ENCODE measurements at places on chromosomes 1 and 21. TPM values are rescaled to one million over a fixed set of nuclear protein-coding genes. Genes with fewer than 3 reads are reported as not detected.

CELA2B gene
- not detected for total RNA-seq

VASH2 gene
- 1.9 TPM for total RNA-seq

RNU1-4 gene
- 6,622 TPM for total RNA-seq

TMEM51 gene
- 14.7 TPM for total RNA-seq

RSRP1 gene
- total RNA-seq: 155 TPM

DPT gene
- 44.7 TPM for total RNA-seq

RPTN gene
- not detected for total RNA-seq

RXFP4 gene
- not detected for total RNA-seq

SPATA46 gene
- total RNA-seq: not detected

GRCh38 chr1:20483098-20483832 is 2.7 kb downstream of the CAMK2N1 start:
- no peak for DNase-seq

GRCh38 chr1:168835791-168836190 is 106.8 kb upstream of the DPT start:
- DNase-seq: no peak

- no peak for DNase-seq
Measured at GRCh38 chr1:55304229-55304740, 89.1 kb upstream of the USP24 start.

DNA sequence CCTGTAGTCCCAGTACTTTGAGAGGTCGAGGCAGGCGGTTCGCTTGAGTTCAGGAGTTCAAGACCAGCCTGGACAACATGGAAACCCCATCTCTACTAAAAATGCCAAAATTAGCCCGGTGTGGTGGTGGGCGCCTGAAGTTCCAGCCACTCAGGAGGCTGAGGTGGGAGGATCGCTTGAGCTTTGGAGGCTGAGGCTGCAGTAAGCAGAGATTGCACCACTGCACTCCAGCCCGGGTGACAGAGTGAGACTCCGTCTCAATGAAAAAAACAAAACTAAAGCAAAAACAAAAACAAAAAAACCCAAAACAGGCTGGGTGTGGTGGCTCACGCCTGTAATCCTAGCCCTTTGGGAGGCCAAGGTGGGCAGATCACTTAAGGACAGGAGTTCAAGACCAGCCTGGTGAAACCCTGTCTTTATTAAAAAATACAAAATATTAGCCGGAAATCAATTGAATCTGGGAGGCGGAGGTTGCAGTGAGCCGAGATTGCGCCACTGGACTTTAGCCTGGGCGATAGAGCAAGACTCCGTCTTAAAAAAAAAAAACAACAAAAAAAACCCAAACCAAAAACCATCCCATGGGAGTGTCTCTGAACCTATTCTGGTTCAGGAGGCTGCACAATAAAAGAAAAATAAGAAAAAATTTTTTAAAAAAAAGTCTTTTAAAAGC is 1.7 kb upstream of the CGN start:
- DNase-seq: no peak

DNA sequence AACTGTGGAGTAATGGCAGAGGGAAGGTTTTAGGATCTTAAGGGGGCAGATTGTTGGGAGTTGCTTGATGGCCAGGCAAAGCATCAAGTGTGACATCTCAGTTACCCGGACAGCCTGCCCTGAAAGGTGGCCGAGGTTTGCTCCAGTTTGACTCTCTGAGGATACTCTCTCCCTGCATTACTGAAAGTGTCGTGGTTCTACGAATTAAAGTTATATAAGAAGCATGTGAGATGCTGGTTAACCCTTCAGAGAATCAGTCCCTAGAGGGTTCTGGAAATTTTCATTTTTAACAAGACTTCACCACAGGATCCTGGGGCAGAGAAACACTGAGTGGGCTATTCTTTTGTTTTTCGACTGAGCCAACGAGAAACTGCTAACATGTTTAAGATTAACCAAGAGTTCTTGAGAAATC is 689 bp upstream of the ZNF644 start:
- DNase-seq: no peak

DNA sequence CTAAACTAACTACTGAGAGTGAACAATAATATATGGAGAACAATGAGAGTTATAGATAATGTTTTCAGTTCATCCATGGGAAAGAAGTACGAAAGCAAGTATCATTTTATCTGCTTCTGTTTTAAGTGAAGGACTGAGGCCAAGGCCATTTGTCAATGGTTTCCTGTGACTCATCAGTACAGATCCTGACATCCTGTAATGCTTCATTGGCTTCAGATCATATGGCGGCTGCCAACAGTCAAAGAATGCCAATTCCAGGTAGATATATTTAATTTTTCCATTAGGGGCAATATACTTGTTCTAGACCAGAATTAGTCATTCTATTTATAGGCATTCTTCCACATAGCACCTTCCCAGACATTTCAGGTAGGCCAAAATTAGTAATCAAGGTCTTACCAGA is 97.3 kb downstream of the USH2A start:
- DNase-seq: no peak

DNA sequence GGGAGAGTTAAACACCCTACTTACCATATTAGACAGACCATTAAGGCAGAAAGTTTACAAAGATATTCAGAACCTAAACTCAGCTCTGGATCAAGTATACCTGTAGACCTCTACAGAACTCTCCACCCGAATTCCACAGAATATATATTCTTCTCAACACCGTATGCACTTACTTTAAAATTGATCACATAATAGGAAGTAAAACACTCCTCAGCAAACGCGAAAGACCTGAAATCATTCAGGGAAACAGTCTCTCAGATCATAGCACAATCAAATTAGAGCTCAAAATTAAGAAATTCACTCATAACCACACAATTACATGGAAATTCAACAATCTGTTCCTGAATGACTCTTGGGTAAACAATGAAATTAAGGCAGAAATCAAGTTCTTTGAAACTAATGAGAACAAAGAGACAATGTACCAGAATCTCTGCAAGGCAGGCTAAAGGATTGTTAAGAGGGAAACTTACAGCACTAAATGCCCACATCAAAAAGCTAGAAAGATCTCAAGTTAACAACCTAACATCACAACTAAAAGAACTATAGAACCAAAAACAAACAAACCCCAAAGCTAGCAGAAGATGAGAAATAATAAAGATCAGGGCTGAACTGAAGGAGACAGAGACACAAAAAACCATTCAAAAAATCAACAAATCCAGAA is 19.1 kb downstream of the CD84 start:
- DNase-seq: no peak

DNA sequence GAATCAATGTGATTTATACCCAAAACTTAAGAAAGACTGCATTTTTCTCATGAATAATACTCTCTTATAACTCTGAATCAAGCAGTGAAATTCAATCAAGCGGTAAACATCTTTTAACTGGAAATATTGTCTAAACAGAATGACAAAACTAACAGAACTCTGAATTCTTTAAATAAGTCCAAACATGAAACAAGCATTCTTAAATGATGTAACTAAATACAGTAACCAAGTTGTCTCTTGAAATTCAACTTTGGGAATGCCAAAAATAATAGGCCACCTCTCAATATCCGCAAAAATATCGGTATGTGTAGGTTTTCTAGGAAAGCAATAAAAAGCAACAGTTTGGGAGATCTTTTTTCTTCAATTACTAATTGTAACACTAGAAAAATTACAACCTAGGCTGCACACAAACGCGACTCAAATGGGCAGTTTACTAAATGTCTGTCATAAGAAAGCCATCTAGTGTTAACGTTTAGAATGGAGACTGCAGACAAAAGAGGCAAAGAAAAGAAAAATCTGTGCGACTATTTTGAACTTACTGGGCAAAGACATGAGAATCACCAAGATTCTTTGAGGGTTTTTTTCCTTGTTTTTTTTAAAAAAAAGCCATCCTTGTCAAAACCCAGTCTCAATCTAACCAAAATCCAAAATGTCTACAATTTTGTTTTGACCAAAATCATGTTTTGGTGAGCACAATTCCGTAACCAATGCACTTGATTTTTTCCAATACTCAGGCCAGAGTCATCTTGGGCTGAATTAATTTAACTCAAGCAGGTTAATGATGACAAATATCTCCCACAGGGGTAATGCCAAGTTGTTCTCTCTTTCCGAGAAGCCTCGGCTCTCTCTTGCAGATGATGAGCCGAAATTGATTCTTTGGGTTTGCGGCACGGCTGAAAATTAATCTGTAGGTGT is 1.3 kb downstream of the SIPA1L2 start:
- no peak for DNase-seq

DNA sequence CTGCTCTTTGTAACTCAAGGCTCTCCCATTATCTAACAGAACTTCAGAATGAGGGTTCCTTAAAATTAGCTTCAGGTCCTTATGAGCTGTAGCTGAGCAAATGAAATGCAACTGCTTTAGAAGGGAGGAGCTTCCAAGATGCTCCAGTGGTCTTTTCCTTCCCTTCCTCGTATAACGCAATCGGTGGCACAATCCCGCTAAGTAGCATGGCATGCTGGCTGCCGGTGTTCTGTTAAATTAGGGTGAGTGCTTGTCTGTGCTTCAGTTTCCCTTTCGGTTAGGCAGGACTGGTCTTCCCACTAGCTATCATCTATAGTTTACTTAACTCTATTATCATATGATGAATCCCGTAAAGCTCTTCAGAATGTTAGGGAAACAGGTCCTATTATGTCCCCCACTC is 917 bp downstream of the KIAA0040 start:
- DNase-seq: no peak

DNA sequence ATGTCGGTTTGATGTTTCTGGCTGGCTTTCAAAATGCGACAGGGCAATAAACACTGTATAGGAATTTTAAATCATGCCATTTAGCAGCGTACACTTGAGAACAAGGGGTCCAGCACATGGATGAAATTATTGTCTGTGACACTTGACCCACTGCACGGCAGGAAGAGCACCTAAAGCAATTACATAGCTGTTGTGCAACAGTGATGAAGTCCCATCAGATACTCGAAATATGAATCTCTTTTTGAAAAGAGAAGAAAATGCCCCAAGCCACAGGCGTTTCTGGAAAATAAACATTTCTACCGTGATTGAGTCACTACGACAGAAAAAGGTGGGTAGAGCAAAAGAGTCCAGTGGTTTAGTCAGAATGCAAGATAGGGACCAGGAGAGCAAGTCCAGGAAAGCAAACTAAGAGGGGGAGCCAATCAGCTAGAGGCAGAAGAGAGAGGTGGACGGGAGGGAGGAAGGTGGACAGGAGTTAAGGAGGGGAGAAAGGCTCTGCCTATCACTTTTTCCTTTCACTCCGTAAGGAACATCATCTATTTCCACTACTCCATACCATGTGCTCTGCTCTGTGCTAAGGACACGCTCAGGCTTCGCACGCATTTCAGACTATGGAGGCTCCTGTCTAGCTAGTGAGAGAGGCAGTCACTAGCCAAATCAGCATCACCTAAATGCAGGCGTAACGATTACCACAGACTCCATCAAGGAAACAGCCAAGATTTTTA is 6.4 kb downstream of the DSCAM start:
- no peak for DNase-seq

- DNase-seq: no peak
Measured at GRCh38 chr1:192610112-192610889, 25.6 kb upstream of the RGS13 start.
